ENCODE measurements at places on chromosomes 13 and 19.

- no peak for DNase-seq
Observed at GRCh38 chr19:33216198-33216830, 9.3 kb downstream of the SLC7A10 start.

DNA sequence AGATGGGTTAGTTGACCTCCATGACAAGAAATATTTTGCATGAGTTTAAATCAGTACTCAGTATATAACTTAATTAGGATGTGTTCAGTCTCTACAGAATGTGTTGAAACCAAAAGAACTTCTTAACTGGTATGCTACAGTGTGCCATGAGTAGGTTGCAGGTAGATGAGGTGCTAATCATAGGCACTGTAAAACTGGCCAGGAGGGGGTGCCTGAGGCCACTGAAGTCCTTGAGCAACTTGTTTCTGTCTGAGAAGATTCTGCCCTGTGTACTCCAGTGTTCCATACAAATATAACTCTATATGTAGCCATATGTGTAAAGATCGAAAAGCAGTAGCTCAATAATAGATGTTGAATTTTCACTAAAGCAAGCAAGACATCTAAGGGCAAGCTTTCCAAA, 549.2 kb upstream of the KLF12 start:
- no peak for DNase-seq

DNA sequence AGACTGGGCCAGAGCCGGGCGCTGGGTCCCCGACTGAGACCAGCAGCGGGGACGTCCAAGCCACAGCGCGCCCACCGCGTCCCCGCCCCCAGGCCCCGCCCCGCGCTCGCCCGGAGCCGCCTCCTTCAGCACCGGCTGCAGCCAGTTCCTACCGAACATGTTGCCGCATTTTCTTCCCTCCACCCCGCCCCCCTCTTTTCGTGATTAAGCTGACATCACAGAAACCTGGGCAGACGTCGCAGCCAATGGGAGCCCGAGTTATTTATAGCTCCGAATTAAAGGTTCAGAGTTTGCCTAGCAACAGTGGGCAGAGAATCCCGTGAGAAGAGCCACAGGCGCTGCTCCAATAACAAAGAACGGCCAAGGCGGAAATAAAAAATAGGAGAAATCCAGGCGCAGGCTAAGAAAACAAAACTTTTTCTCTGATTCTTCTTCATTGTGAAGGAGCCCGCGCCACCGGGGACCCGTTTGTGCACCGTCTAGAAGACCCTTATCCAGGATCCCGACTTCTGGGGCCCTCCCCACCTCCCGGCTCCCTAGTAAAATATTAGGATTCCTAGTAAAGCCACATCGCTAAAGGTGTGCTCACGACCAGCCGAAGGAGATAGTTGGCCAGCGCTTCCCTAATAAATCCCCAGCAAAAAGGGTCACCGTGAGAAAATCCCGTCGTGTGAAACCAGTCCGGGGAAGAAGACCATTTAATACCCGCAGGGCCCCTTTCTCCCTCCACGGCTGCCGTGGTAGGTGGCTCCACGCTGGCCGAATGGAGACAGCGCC, 61.7 kb downstream of the SERP2 start:
- DNase-seq, result peak; percentile 92

GRCh38 chr19:29841559-29842367, 30.0 kb downstream of the CCNE1 start:
- no peak for DNase-seq

DNA sequence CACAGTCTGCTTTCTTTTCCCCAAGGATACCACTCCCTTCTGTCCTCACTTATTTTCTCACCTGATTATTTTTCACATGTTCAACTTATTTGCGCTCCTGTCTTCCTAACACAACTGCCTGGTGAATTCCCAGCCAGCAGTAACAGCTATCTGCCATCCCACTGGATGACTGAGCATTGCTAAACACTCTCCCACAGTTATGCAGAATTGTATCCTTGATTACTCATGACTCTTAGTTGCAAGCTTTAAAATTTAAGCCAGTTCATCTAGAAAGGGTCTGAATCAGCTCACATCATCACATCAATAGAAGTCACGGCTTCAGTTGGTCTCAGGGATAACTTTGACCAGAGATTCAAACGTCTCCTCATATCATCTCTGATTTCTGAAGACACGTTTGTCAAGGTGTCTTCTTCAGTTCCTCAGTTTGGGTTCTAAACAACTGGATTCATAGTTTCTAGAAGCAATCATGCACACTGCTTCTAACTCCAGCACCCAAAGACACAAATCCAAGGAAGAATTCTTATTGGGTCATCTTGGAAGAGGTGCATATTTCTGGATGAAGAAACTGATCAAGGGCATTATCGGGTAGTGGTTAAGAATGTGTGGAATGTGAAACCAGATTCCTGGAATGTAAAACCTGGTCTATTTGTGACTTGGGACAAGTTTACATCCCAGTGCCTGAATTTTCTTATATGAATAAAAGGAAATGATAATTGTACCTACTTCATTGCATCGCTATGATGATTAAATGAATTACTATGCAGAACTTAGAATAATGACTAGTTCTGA, 13.9 kb upstream of the DACH1 start:
- no peak for DNase-seq

GRCh38 chr13:69092615-69093322, 1014.9 kb upstream of the ATXN8OS start:
- DNase-seq, result no peak

GRCh38 chr13:65417953-65418352, 1812.2 kb downstream of the PCDH9 start:
- peak; percentile 55 for DNase-seq

DNA sequence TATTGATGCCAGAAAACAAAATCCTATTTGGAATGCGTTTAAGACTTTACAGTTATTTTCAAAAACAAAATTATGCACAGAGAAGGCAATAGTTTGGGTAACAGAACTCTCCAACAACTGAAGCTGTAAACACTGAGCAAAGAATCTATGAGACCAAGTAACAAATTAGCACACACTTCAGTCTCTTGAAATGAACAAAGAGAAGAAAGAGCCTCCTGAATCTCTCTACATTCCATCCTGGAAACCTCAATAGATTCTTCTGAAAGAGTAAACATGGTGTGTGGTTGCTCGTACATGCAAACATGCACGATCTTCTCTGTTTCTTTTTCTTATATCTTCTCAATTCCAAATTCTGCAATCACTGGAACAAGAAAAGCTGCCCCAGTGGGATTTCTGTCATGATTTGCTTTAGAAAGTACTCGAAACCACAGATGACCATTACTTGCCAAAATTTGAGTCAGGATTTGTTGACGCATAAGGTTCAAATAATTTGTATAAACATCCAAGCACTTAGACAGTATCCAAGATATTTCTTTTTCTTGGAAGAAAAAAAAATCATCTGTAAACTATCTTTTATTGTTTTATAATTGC, 137.9 kb upstream of the DACH1 start:
- no peak for DNase-seq

DNA sequence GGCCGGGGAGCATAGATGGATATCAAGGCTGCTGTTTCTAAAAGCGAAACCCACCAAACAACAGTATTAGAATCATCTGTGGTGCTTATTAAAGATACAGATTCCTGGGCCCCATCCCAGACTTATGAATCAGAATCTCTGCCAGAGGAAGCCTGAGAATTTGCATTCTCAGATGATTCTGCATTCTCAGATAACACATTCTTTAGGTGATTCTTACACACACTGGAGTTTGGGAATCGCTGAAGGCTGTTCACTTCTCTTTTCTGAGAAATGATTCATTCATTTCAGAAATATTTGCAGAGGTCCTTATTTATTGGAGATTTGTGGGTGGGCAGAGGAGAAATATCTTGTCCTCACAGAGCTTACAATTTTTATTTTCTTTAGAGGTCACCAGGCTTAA, 24.4 kb downstream of the ALOX5AP start:
- no peak for DNase-seq

DNA sequence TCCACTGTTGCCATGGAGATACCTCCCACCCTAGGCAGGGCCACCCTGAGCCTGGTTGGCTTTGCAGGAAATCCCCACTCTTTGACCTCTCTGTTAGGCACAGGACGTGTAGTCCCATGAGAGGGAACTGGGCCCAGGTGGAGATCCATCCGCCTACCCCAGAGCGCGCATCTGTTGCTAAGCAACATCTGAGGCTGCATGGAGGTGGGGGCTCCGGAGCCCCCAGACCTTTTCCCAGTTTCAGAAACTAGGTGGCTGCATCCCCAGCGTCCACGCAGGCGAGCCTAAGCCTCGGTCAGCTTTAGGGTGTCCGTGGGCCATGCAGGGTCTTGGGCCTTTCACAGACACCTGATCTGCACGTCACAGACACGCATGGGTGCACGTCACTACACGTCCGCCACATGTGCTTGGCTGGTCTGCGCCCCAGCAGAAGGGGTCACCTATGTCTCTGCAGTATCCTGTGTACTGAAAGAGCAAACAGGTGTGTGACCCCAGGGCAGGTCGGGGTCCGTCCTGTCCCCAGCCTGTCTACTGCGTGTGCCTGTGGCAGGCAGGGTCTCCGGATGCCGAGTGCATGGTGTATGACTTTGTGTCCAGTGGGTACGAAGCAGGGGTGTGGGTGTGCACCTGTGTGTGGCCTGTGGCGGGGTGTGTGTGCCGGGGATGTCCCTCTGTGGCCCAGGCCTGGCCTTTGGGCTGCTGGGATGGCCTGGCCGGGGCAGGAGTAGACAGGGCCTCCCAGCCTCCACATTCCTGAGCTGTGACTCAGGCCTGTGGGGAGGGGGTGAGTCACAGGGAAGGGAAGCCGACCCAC, 4.1 kb upstream of the CIRBP start:
- no peak for DNase-seq

- no peak for DNase-seq
Observed at GRCh38 chr13:27194209-27194608, 22.6 kb upstream of the USP12 start.

DNA sequence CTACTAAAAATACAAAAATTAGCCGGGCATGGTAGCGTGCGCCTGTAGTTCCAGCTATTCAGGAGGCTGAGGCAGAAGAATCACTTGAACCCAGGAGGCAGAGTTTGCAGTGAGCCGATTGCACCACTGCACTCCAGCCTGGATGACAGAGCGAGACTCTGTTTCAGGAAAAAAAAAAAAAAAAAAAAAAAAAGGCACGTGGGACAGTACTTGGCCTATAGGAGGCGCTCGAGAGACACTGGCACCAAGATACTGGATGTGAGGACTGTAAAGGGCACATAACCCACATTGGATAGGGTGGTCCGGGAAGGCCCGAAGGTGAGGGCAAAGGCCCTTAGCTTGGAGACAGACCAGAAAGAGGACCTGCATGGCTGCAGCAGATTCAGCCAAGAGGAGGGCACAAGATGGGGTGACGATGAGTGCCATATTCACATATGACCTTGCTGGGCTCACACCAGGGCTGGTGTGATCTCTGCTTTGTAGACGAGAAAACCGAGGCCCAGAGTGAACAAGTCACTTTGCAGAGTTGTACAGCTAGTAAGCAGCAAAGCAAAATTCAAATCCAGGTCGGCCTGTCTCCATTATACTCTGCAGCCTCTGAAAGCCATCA, 89.4 kb downstream of the DPF1 start:
- peak; percentile 2 for DNase-seq

All from NCI-H1105 treated with DMSO at 0.1 percent for 48 hours (cell line).